ENCODE measurements at places on chromosomes 7 and 10.

GRCh38 chr7:90262438-90262837 lies 17.5 kb downstream of the CFAP69 start:
- DNase-seq = peak; percentile 62

- DNase-seq = no peak
Observed at GRCh38 chr10:24899571-24899970, 52.8 kb downstream of the PRTFDC1 start.

GRCh38 chr7:141563956-141564623 lies 12.9 kb downstream of the AGK start:
- no peak for DNase-seq

DNA sequence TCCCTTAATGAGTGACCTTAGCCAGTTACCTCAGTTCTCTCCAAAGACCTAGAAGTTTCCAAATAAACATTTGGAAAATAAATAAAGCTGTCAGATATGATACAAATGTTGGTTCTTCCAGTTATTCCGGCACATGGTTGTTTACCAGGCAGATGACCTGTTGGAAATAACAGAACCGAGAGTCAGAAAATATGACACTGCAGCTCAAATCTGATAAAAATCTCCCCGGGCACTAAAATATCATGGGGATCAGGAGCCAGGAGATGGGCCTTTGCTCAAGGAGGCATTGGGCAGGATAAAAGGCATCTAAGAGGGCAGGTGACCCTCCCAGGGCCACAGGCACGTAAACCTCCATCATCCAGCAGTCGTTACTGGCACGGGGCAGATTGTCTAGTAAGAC lies 164.0 kb upstream of the LYZL1 start:
- DNase-seq = no peak

DNA sequence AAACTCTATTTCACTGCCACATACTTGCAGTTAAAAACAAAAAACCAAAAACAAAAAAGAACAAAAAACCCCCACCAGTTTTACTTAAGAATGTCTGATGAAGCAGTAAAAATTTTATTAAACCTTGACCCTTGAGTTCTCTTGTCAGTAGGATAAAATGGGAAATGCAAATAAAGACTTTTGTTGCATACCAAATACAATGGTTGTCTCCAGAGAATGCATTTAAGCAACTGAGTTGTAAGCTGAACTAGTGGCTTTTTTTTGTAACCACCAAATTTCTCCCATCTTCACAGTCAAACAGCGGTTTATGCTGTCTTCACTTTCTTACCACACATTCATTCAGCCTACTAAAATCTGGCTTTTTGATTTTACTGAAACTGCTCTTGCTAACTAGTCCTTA lies 3.1 kb downstream of the SYPL1 start:
- no peak for DNase-seq

- DNase-seq = peak; percentile 14
Observed at GRCh38 chr10:15704581-15704968, 15.1 kb downstream of the ITGA8 start.

DNA sequence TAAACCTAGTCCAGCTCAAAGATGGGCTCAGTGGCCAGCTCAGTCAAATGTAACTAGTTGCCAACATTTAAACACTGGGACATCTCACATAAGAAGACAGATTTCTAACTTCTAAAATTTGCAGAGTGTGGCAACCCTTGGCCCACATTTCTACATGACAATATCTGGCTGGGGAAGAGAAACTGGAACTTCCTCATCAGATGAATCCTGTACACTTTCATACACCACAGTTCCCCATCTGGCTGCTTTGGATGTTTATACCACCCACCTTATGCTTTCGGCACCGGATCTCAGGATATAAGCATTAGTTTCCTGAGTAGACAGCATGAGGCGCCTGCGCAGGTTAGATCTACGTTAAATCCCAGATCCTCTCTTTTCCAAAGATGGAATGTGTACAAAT lies 199.3 kb downstream of the PRKG1 start:
- no peak for DNase-seq

DNA sequence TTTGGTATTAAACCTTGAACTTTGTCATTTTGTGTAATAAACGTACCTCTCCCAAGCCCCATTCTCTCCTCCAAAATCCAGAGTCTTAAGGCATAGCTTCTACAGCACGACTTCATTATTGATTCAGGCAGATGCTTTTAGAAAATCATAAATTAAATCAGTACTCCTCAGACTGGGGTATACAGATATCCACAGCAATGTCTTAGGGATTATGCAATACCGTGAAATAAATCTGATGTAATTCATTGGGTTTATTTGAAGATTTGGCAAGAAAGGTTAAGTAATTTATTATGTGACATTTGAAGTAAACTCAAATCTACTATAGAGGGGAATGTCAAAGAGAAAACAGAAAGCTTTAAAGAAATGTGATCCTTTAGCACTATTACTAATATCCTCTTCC lies 246.1 kb upstream of the PLXDC2 start:
- DNase-seq = no peak

DNA sequence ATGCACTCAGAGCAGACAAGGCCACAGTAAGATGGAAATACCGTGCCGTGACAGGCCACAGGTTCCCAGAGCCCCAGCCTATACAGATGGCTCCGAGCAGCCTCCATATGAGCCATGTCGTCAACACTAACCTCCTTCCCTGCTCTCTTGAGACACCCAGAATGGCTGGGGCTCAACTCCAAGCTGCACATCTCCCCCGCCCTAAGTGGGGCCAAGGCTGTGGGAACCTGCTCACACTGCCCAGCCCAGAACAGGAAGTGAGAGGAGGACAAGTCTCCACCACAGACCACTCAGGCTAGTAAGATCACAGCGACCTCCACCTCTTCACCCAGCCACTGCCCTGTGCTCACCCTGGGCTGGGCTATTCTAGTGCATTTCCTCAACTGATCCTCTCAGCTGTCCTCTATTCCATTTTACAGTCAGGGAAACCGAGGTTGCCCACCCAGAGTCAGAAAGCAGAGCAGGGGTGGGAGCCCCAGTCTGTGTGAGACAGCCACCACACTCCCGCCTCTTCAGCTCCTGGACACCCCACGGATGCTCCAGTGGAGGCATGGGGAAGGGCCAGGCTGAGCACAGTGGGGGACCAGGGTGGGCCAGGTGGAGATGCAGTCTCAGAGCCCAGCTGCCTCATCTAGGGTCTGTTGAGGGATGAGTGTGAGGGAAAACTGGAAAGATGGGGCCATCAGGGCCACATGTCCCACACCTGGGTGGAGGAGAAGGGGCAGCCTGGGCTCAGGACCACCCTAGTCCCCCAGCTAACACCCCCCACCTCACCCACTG lies 11.6 kb downstream of the GRID1 start:
- no peak for DNase-seq

GRCh38 chr10:34815185-34816084 lies at the start of gene PARD3:
TSS of gene PARD3 (minus strand) at chr10:34815296. CDS start at chr10:34814995, 301 bp downstream.
- DNase-seq = peak; percentile 67

GRCh38 chr10:119517235-119518141 lies 25.0 kb downstream of the RGS10 start:
- DNase-seq = peak; percentile 32

- DNase-seq = no peak
Observed at GRCh38 chr10:89929282-89930026, 228.1 kb downstream of the KIF20B start.

DNA sequence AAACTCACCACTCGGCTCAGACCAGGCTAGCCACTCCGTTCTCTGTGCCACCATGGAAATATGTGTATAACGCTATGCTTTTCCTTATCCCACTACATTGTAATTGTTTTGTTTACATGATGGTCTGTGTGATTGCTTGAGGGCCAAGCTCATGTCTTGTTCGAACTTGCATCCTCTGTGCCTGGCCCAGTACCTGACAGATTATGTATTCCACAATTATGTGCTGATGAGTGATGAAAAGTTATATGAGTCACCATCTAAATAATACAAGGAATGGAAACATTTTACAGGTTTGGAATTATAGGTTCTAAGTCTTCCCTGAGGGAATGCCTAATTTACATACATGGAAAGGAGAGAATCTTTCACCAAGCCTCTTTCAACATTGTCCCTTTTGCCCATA lies 137.4 kb downstream of the C7orf25 start:
- no peak for DNase-seq

DNA sequence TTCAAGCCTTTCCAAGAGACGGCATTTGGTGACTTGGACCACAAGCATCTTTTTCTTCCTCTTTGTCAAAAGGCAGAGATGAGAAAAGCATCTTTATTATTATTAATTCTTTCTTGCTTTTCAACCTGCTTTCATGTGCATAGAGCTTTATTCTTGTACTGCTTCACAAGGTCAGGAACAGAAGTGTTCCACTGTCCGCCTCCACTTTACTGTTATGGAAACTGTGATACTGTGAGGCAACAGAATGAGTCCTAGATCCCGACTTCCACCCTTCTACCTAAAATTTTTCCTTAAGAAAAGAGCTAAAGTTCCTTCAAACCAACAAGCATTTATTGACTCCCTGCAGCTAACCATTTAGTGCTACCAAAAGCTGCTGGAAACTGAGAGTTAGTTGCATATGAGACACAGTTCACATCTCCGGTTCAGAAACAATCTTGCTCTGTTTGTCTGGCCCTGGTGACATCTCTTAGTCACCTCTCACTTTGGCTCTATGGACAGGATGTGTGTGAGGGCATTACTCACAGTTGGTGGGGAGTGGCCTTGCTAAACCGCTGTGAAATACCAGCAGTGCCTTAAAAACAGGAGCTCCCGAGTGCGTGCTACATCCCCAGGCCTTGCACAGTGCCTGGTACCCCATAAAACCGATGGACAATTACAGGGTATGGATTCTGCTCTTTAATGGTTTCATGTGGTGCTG lies 77.1 kb upstream of the TRIL start:
- DNase-seq = peak; percentile 72

- no peak for DNase-seq
Observed at GRCh38 chr10:49298983-49299815, at the start of gene C10orf71. TSS of gene C10orf71 (plus strand) at chr10:49299170. CDS start at chr10:49322546, 23,376 bp downstream.

DNA sequence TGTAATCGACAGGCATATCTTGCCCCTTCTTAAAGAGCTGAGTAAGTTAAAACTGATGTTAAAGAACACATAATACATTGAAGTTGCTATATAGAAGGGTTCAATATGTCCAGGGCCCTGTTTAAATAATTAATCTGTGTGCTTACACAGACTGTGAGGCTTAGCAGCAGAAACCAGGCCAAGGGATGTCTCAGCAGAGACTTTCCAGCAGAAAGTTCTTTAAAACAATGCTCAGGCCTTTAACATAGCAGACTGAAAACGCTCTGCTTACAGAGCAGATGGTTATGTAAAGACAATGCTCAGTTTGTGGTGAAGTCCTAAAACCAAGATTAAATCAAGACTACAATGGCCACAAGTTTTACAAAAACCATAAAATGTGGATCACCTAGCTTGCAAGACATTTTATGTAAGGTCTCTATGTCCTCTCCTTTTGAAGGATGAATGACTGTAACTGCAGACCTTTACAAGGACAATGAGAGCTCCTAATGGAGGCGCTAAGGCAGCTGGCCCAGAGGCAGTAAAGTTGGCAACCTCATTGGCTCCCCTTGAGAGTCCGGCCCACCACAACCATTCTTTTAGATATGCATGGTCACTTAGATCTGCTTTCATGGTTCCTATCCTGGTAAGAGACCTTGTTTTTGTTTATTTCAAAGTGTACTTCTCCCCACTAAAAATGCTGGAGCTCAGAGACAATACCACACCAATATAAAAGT lies 56.3 kb downstream of the FZD1 start:
- no peak for DNase-seq

- peak; percentile 65 for DNase-seq
Observed at GRCh38 chr10:62744136-62744535, 60.4 kb upstream of the ADO start.

DNA sequence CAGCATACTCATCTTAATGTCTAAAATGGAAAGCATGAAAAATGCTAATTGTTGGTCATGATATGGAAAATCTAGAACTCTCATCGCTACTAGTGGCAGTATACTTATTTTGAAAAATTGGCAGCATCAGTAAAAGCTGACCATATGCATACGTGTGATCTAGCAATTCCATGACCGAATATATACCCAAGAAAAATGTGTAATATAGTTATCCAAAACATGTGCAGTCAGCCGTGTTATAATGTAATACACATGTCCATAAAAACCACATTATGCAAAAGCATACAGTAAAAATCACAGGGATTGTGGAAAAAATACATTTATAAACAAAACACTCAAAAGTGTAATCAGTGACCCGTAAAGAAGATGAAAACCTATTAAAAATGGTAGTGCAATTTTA lies 439.0 kb downstream of the SH2D4B start:
- no peak for DNase-seq

GRCh38 chr10:46218921-46219320 lies 67.9 kb upstream of the ANTXRL start:
- no peak for DNase-seq

Data from AG08395 (cell line).